T-helper 1 cell (primary cell): ENCODE measurements at places on chromosomes 3 and 15.

DNA sequence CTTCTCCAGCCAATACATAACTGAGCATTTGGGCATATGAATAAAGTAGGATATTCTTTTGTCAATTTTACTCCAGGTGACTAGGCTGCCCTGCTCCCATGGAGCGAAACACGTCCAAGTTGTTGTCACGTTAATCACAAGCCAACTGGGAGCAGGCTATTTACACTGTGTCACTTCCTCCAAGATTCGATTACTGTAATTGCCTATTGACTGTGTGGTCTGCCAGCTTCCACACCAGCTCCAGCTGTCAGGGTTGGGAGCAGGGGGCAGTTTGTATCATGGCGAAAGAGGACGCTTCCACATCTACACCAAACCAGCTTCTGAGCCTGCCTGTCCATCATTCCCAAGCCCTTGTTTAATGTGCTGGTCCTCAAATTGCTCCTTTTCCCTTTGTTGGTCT, 89.2 kb upstream of the RORA start:
- DNase-seq: no peak

- DNase-seq: no peak
These were observed 561.2 kb upstream of the ALCAM start for GRCh38 chr3:104805508-104805907.

- DNase-seq: no peak
These were observed 163.3 kb upstream of the MBNL1 start for GRCh38 chr3:152105446-152105845.

DNA sequence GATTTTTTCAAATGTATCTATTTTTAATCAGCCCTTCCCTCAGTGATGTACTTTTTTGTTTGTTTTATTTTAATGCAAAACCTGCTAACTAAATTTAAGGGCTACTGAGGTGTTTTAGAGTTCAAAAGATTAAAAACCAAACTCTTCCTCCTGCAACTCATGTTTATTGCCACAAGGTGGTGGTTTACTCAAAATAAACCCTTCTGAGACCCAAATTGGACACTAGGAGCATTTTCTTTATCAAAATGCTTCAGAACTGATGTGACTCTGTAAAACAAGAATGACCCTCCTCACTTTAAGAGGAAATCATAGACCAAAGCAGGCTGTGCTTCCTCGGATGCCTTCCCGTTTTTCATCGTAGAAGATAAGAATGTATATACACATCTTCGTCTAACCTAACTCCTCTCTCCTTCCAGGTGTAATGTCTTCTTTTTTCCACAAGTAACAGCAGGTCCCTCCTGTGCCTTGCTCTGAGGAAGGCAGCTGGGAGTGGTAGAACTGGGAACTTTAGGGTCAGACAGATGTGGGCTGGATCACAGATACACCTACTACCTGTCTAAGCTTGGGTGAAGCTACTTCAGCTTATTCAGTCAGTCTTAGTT, 2.9 kb upstream of the NME9 start:
- no peak for DNase-seq

- no peak for DNase-seq
These were observed 160.0 kb upstream of the WNT5A start for GRCh38 chr3:55647063-55647462.

GRCh38 chr3:160447544-160447943, 2.0 kb downstream of the TRIM59 start:
- DNase-seq: no peak

- no peak for DNase-seq
These were observed 61.9 kb downstream of the SMAD3 start for GRCh38 chr15:67127331-67127664.

DNA sequence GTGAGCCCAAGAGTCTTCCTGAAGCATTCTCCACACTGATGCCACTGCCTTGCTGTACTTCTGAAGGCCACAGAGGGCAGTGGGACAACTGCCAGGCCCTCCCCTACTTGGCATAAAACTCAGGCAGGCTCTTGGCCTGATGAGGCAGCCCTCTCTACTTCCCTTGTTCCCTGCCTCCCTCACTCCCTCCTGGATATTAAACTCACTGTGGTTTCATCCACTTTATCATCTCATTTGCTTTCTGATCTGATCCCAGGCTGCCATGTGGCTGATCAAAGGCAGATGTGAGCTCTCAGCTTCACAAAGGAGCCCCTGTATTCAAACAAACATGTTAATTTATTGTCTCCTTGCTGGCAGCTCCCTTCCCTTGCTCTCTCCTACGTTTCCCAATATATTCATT, 533.5 kb downstream of the IGSF11 start:
- DNase-seq: no peak

DNA sequence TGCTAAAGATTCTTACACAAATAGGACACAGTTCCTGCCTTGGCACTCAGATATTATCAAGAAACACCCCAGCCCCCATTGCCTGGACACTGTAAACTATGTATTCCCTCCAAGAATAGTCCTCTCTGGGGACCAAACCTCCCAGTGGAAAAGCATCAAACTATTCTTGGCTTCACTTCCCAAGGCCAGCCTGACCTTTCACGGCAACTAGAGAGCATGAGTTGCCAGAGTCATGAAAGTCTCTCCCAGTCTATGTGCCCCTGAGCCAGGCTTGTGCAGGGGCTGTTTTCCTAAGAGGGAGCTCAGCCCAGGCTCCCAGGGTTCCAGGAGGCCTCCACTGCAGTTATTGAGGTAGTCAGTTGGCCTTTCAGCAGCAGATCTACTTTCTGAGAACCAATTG, 251.9 kb upstream of the TGFBR2 start:
- DNase-seq: no peak

DNA sequence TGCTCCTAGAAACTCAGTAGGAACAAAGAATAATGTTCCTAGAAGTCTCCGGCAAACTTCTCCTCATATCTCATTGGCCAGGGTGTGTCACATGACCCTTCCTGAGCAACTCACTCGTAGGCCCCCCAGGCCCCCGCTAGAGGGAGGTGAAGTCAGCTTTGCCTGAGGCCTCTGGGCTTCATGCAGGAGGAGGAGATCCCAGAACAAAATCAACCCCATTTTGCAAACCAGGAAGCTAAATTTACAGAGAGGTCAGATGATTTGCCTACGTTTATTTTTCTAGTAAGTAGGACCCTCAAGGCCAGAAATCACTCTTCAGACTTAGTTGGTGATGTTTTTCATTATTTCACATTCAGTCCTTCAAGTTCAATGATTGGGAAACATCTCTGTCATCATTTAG, 99.1 kb downstream of the SSR3 start:
- no peak for DNase-seq

DNA sequence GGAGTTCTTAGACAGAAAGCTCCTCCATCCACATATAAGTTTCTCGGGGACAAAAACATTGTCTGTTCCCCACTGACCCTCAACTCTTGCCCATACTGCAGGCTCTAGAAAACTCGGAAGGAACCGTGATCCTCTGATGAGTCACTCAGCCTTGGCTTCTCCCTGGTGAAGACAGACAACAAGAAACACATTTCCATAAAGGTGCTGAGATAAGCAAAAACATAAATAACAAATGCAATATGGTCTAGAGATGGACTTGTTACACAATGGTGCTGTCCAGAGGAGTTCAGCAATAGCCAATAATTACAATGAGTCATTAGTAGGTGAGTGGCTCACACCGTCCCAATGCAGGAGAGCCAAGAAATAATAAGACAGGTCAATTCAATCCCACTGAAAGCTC, 43.7 kb downstream of the MAGI1 start:
- no peak for DNase-seq

GRCh38 chr3:123816673-123817207, 67.4 kb downstream of the MYLK start:
- no peak for DNase-seq

DNA sequence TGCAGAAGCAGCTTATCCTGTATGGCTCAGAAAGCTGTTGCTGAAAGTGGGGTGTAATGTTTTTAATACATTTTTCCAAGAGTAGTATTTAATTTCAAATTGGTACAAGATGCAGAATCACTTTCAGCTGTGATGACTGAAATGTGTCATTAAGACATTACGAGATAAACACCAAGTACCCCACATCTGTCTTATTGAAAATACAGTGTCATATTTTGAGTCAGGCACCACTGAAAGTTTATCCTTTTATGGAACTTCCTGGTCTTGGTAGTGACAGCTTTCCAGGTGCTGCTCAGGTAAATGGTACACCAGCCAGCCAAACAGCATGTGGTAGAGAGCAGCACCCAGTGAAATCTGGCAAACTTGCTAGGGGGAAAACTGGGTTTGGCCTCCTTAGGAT, 16.9 kb downstream of the ASTE1 start:
- DNase-seq: no peak

GRCh38 chr3:129598000-129598381, 8.5 kb downstream of the PLXND1 start:
- DNase-seq: no peak

DNA sequence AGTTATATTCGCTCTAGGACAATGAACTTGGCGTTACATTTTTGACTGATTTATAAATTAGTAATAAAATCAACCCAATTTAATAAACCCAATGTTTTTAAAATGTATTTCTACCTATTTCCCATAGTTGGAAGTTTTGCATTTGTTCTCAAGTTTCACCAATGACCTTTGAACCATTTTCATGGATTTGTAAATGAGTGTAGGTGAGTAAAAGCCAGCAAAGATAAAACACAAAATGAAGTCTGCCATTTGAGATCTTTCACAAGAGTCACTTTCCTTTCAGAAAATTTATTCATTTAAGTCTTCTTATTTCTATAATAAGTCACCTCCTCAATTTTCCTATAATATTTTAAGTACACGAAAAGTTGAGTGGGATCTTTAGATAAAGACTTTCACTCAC, 92.1 kb downstream of the MEIS2 start:
- no peak for DNase-seq

DNA sequence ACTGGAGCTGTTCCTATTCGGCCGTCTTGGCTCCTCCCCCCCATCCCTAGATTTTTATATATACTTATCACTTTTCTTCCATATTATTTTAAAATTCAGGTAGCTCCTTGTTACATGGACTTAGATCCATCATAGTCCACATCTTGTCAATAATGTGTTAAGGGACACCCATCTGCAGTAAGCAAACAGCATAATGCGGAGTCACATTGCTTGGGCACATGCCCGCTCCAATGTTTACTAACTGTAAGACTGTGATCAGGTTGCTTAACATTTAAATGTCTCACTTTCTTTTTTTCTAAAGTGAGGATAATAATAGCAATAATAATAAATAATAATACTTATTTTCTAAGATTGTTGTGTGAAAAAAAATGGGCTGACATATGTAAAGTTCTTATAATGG, 303.2 kb upstream of the SOX14 start:
- DNase-seq: no peak

GRCh38 chr3:69888040-69888942, 111.2 kb upstream of the SAMMSON start:
- DNase-seq: no peak

DNA sequence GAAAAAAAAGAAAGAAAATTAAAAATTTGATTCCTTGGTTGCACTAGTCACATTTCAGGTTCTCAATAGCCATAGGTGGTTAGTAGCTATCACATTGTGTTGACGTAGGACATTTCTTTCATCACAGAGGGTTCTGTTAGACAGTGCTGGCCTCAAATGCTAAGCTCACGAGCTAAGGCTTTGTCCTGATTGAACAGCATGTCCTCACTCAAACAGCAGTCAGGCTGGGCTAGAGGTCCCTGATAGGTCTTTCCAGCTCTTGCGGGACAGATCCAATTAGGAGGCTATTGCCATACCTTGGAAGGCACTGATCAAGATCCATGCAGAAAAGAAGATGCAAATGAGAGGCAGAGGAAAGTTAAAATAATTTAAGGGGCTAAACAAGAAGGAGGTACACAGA, 85.9 kb upstream of the HACD2 start:
- no peak for DNase-seq

GRCh38 chr3:49727154-49727923, 3.6 kb upstream of the GMPPB start:
- no peak for DNase-seq

DNA sequence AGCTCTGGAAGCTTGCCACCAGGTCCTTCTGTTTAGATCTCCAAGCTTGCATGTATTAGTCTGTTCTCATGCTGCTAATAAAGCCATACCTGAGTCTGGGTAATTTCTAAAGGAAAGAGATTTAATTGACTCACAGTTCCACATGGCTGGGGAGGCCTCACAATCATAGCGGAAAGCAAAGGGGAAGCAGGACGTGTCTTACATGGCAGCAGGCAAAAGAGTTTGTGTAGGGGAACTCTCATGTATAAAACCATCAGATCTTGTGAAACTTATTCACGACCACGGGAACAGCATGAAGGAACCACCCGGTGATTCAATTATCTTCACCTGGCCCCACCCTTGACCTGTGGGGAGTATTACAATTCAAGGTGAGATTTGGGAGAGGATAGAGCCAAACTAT, 147.0 kb upstream of the PROK2 start:
- no peak for DNase-seq

- DNase-seq: no peak
These were observed 34.0 kb downstream of the PRKCD start for GRCh38 chr3:53195066-53195450.

- DNase-seq: no peak
These were observed 39.6 kb downstream of the ACAP2 start for GRCh38 chr3:195403244-195403643.

DNA sequence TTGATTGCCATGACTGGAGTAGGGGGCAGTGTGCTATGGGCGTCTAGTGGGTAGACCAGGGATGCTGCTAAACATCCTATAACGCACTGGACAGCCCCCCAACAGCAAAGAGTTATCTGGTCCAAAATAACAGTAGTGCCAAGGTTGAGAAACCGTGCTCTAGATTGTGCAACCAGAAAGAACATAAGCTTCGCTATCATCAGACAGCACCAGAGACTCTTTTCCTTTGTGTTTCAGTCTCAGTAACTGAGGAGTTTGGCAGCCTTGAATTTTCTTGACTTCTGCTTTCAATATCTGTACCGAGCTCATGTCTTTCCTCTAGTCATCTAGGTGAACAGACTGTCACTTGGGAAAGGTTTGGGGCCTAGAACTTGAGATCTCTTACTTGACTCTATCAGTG, 8.8 kb downstream of the ARID3B start:
- no peak for DNase-seq

DNA sequence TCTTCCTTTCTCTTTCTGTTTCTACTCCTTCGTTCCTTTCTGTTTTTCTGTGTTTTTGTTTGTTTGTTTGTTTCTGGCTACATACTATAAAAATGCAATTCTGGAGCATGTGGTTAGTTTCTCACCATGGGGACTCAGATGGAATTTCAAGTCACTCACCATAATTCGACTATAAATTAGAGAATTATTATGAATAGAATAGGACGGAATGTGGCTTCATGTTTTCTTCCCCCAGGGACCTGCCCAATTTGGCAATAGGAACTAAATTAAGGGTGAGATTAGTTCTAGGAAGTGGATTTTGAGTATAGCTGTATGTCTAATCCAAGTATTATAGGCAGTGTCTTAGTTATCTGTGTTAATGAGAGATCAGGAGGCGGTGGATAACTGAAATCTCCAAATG, 96.9 kb downstream of the THSD4 start:
- DNase-seq: no peak

GRCh38 chr3:119401069-119401468, 62.3 kb downstream of the TMEM39A start:
- peak; percentile 44 for DNase-seq
